Stimulated activated CD8-positive, alpha-beta memory T cell treated with anti-CD3 and anti-CD28 coated beads, Interleukin-2, amount 100 ng/mL, for 1 hour (primary cell): ENCODE measurements at places on chromosomes 1 and 21.

DNA sequence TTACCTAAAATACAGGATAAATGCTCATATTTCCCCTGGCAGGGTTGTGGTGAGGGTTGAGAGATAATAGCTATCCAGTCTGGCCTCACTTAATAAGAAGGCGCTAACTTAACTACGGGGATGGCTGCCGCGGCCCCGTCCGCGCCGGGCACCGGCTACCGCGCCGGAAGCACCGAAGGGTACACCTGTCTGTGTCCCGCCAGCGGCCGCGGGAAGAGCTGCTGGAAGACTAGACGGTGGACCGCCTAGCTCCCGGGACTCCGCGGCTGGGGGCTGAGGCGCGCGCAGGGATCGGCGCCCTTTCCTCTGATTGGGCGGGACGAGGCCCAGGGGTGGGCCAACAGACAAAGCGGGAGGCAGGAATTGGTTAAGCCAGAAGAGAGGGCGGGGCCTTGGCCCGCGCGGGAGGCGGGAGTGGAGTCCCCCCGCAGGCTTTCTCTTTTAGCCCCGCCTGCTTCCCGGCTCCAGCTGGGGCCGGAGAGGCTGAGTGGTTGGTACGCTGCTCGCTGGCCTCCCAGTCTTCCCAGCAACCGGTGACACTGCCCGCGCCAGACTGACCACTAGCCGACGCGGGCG is at the start of gene ZNF672:
ZNF672 (plus strand) TSS at position 444 of the 576 bp plus-strand sequence. CDS start 9,051 bp downstream, outside the sequence.
- DNase-seq = peak; percentile 88

- no peak for DNase-seq
Observed at GRCh38 chr1:204493984-204494280, 673 bp downstream of the PIK3C2B start.

GRCh38 chr21:35748678-35749314 is 311.5 kb downstream of the SETD4 start:
- no peak for DNase-seq

GRCh38 chr1:61452176-61453035 is 272.5 kb downstream of the TM2D1 start:
- DNase-seq = no peak

DNA sequence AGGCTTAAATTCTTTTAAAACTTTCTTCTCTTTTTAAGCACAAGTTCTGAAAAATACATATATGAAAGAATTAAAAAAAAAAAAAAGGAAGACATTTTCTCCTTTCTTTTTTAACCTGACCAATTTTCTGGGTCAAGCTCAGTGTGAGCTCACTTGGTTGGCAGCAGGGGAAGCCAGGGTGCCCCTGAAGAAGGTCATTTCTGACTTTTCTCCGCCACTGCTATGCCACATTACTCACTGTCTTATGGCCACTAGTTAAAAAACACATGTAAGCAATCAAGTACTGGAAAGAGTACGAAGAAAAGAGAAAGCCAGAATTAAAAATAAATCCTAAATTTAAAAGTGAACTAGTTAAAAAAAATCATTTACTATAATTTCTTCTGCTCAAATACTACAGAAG is 275.0 kb downstream of the NEGR1 start:
- DNase-seq = no peak

GRCh38 chr1:110523011-110523410 is 4.0 kb upstream of the KCNA10 start:
- no peak for DNase-seq

- no peak for DNase-seq
Observed at GRCh38 chr1:95041491-95042165, 31.1 kb downstream of the ALG14 start.

DNA sequence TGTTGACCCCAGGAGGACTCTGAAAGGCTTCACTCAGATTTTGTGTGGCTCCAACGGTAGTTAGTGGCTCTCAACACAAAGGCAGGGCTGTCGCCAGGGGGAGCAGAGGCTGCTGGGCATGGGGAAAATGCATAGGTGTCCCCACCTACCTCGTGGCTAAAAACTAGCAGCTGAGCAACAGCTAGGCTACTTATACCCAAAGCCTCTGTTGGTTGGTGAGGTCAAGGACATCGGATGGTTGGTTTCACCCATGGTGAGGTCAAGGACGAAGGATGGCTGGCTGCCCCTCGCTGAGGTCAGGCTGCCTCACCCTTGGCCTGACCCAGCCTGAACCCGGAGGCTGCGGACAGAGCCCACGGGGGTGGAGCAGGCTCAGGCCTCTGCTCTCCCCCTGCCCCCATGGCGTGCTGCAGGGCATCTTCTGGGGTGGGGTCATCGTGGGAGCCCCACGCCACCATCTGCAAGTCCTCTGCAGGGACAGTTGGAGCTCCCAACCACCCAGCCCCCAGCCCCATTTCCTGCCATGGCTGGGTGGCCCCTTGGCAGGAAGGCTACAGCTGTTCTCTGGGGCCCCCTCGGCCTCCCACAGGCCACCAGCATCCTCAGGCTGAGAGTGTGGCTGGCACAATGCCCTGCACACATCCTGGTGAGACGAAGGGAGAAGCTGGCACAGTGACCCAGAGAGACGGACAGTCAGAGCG is 8.5 kb upstream of the GNB1 start:
- DNase-seq = no peak

DNA sequence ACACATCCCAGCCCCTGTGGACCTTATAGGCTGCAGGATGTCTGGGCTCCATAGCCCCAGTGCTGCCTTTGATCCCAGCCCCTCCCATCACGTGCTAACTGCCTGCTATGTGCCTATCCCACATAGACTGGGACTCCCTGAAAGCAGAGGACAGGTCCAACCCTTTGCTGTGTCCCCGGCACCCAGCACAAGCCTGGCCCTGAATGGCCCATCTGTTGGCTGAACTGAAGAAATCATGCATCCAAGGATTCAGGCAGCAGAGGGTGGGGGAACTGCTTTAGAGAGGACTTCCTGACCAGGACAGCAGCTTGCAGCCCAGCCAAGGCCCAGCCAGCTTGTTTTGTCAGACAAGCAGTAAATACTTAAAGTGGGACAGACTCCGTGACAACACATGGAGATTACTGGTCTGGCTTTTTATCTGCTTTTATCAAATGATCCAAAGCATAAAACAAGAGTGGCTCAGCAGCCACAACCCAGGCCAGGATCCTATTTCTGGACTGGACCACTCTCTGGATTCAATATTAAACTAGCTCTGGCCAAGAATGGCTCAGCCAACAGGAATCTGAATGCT is 69.3 kb downstream of the GLIS1 start:
- no peak for DNase-seq
